ENCODE measurements at places on chromosomes 5 and 9.

- DNase-seq, result no peak
Observed at GRCh38 chr5:83528439-83528769, 56.9 kb downstream of the VCAN start.

GRCh38 chr9:89493671-89494070, 4.2 kb downstream of the SEMA4D start:
- DNase-seq, result no peak

GRCh38 chr5:505951-506525, 18.2 kb downstream of the SLC9A3 start:
- no peak for DNase-seq

- no peak for DNase-seq
Observed at GRCh38 chr5:158965334-158965733, 134.4 kb downstream of the EBF1 start.

Measured in activated naive CD4-positive, alpha-beta T cell treated with anti-CD3 and anti-CD28 coated beads, Interleukin-2, amount 50 U/mL, for 16 hours (primary cell).